ENCODE measurements at places on chromosomes 16 and 17.

DNA sequence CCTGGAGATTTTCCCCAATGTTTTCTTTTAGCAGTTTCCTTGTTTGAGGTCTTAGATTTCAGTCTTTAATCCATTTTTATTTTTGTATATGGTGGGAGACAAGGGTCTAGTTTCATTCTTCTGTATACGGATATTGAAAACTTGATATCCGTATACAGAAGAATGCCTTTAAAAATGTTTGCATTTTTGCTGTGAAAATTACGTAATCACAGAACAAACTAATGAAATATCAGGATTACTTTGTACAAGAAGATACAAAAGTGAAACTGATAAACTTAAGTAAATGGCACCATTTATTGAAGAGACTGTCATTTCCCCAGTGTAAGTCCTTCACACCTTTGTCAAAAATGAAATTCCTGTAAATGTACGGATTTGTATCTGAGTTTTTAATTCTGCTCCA lies 13.3 kb downstream of the CEP112 start:
- H3K27me3 ChIP-seq = no peaks in the 10 kb centered on the region
- no peak overlapping the region for H3K4me3 ChIP-seq
- peaks cover 12% of the 10 kb centered on the region for H3K36me3 ChIP-seq
- H3K27ac ChIP-seq = no peak overlapping the region

DNA sequence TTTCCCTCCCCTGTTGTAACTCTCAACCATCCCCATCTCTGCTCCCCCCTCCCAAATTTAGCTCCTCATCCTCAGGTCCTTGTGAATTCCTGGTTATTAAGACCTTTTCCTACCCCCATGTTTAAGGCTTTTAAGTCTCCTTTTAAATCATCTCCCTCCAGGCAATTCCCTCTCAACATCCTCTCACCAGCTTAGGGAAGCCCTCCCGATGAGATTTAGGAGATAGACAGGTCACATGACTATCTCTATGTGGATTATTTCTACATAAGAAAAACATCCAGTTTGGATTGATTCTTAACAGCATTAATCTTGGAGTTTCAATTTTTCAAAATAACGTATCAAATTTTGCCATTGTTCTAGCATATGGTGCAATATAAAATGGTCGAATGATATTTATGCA lies 12.5 kb upstream of the WSB1 start:
- H3K4me3 ChIP-seq = no peak overlapping the region
- H3K36me3 ChIP-seq = no peaks in the 10 kb centered on the region
- DNase-seq = no peak

DNA sequence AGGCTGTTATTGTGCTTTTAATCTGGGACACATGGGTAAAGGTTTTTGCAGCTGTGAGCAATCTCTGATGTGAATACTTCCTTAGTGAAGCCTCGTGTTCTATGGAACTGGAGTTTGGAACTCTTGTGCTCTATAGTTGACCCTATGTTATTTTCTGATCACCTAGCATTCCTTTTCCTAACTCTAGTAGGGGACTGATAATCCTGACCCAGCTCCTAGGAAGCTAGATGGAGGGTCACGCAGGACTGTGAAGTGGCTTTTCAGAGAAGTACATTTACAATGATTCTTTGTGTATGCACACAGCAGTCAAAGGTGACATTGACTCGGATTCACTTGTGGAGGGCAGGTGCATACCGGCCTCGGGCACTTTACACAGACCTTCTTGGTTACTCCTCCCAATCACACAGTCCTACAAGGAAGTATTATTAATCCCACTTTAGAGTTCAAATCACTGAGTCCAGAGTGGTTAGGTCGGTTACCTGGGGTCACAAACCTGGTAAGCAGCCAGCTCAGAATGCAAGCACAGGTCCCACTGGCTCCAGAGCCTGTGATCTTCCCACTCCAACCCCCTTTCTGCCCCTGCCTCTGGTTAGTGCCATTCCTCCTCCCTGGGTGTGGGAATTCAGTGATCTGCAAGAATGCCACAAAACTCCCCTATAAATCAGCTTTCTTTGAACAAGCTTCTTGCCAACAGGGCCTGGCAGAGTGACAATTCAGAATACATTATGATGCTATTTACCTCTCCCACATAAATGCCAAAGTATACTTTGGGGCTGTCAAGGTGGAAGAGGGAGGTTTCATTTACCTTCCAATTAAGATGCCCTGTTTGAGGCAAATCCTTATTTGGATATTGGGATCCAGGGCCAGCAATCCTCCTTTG lies 7.1 kb downstream of the CHD9NB start:
- H3K4me3 ChIP-seq = no peak overlapping the region
- no peaks in the 10 kb centered on the region for H3K36me3 ChIP-seq
- no peak for DNase-seq
- H3K27me3 ChIP-seq = no peaks in the 10 kb centered on the region
- H3K27ac ChIP-seq = no peak overlapping the region
- peaks cover 44% of the 10 kb centered on the region for H3K4me1 ChIP-seq

- DNase-seq = peak; percentile 94
- no peaks in the 10 kb centered on the region for H3K27me3 ChIP-seq
- H3K27ac ChIP-seq = peak overlapping the region; percentile 84
- H3K36me3 ChIP-seq = no peaks in the 10 kb centered on the region
- peaks cover 42% of the 10 kb centered on the region for H3K4me1 ChIP-seq
These were observed 48.9 kb upstream of the MRPS23 start for GRCh38 chr17:57898487-57899311.

DNA sequence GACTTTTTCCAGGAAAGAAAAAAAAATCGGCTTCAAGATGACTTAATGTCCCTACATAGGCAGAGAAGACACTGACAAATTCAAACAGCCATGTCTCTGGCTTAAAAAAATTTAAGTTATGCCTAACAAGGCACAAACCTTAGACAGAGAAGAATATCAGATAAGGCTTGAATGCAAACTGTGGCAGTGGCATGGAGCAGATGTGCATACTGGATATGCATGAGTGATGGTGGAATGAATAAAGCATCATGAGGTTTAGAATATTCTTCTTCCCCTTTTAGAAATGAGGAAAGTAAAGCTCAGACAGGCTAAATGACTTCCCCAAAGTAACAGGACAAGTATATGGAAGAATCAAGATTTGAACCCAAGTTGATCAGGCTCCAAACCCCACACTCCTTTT lies 23.2 kb upstream of the WSCD1 start:
- no peak for DNase-seq
- H3K36me3 ChIP-seq = no peaks in the 10 kb centered on the region
- no peak overlapping the region for H3K27ac ChIP-seq
- H3K4me3 ChIP-seq = no peak overlapping the region

GRCh38 chr16:84314814-84315213 lies 20.1 kb downstream of the WFDC1 start:
- H3K36me3 ChIP-seq = no peaks in the 10 kb centered on the region
- no peak overlapping the region for H3K27ac ChIP-seq
- H3K4me1 ChIP-seq = no peaks in the 10 kb centered on the region
- no peak overlapping the region for H3K4me3 ChIP-seq
- DNase-seq = no peak
- H3K27me3 ChIP-seq = peaks cover 29% of the 10 kb centered on the region

- DNase-seq = no peak
- no peaks in the 10 kb centered on the region for H3K27me3 ChIP-seq
- H3K4me3 ChIP-seq = no peak overlapping the region
- H3K4me1 ChIP-seq = peaks cover 25% of the 10 kb centered on the region
- no peak overlapping the region for H3K27ac ChIP-seq
These were observed 16.7 kb upstream of the SLC12A3 start for GRCh38 chr16:56848029-56848936.

DNA sequence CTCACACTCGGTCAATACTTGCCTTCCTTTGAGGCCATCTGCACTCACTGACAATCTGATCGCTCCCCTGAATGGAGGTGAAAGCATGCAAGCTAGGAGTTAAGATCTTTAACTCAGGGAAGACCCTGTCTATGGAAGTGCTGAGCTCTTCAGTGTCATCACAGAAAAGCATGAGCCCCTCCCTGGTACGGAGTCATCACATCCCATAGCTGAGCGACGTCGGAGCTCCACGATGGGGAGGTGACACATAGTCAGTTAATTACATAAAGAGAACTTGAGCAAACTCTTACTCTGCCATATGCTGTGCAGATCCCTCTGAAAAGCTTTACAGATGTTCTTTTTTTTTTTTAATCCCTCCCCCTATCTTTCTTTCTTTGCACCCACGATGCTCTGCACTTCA lies 463.2 kb downstream of the WWOX start:
- no peak for DNase-seq
- H3K27ac ChIP-seq = no peak overlapping the region
- H3K4me1 ChIP-seq = no peaks in the 10 kb centered on the region
- H3K4me3 ChIP-seq = no peak overlapping the region
- no peaks in the 10 kb centered on the region for H3K27me3 ChIP-seq

GRCh38 chr17:35879773-35880654 lies at the start of gene CCL5:
Gene CCL5 (minus strand): TSS chr17:35880360.
- H3K27me3 ChIP-seq = no peaks in the 10 kb centered on the region
- no peak within 1 kb of the TSS for H3K27ac ChIP-seq
- H3K4me1 ChIP-seq = no peaks in the 10 kb centered on the region
- DNase-seq = no peak

DNA sequence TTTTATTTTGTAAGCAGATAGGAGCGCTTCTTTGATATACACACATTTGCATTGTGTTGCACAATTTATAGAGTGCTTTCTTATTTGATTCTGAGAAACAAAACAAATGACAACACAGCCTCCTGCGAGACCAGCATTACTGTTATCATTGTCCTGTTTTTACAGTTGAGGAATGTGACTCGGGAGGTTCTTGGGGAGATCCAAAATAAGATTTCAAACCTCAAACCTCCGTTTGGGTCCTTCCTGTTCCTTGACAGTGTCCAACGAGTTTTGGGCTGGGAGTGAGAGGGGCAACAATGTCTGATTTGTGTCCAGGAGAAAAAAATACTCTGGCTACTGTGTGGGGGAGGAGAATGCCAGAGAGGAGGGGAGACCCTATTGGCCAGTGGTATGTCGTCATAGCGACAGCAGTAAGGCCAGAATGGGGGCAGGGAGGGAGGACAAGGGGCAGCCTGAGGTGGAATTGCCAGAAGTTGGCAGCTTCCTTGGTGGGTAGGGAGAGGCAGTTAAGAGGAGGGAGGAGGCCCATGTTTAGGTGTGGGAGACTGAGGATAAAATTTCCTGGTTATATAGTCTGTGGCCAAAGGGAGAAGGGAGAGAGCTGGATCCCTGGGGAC lies 45.5 kb downstream of the TMEM132E start:
- peaks cover 22% of the 10 kb centered on the region for H3K4me1 ChIP-seq
- no peak overlapping the region for H3K27ac ChIP-seq
- peak; percentile 68 for DNase-seq
- peaks cover 28% of the 10 kb centered on the region for H3K27me3 ChIP-seq
- no peaks in the 10 kb centered on the region for H3K36me3 ChIP-seq

DNA sequence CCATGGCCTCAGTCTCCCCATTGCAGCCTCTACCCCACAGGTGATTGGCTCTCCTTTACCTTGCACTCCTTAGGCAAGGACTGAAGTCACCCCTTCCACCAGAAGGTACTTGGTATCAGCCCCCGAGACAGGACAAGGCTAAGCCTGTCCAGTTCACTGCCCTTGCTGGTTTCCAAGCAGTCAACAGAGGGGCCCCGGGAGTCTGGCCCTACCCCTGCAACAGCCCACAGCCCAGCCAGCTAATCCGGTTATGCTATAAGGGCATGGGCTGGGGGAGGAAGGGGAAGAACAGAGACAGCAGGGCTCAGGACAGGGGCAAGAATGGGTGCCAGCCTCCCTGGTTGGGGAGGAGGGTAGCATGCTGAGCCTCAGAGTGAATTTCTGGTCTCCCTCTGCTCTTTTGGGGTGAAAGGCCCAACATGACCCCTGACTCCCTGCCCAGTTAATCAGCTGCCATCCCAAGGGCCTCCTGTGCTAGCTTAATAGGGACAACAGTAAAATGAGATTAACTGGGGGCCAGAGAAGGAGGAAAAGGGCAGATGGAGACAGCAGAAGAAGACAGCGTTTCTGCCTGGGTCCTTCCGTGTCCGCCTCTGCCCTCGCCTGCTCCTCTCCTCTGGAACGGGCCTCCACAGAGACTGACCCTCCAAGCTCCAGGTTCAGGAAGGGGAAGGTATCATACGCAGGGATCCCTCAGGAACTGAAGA lies 10.7 kb downstream of the DLG4 start:
- H3K4me3 ChIP-seq = peak overlapping the region; percentile 30
- H3K27me3 ChIP-seq = no peaks in the 10 kb centered on the region
- peaks cover 60% of the 10 kb centered on the region for H3K4me1 ChIP-seq
- peak; percentile 57 for DNase-seq

DNA sequence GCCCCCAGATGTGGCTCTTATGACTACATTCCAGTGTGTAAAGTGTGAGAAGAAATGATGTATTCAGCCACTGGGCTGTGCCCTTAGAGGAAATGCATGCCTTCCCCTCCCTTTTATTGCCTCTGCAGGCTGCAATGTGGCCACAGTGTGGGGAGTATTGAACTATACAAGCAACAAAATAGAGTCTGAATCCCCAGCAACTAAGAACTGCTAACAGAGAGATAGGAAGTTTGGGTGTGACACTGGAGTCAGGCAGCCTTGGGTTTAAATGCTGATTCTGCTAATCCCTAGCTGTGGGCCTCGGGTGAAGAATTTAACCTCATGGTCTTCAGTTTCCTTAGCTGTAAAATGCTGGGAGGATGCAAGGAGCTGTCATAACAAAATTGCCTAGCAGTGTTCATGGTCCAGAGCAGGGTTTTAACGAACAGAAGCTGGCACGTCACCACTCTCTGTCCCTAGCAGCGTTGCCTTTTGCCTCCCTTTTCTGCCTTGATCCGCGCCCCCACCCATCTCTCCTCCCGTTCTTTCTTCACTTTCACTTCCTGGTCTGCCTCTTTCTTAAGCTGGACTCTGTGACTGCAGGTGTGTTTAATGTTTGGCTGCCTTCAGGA lies 50.3 kb downstream of the KPNA2 start:
- DNase-seq = peak; percentile 16
- H3K36me3 ChIP-seq = no peaks in the 10 kb centered on the region
- no peak overlapping the region for H3K4me3 ChIP-seq
- H3K27ac ChIP-seq = no peak overlapping the region
- H3K27me3 ChIP-seq = no peaks in the 10 kb centered on the region

GRCh38 chr16:12436201-12436657 lies 367.5 kb downstream of the CPPED1 start:
- H3K27me3 ChIP-seq = peaks cover 31% of the 10 kb centered on the region
- peak; percentile 75 for DNase-seq
- no peaks in the 10 kb centered on the region for H3K36me3 ChIP-seq

DNA sequence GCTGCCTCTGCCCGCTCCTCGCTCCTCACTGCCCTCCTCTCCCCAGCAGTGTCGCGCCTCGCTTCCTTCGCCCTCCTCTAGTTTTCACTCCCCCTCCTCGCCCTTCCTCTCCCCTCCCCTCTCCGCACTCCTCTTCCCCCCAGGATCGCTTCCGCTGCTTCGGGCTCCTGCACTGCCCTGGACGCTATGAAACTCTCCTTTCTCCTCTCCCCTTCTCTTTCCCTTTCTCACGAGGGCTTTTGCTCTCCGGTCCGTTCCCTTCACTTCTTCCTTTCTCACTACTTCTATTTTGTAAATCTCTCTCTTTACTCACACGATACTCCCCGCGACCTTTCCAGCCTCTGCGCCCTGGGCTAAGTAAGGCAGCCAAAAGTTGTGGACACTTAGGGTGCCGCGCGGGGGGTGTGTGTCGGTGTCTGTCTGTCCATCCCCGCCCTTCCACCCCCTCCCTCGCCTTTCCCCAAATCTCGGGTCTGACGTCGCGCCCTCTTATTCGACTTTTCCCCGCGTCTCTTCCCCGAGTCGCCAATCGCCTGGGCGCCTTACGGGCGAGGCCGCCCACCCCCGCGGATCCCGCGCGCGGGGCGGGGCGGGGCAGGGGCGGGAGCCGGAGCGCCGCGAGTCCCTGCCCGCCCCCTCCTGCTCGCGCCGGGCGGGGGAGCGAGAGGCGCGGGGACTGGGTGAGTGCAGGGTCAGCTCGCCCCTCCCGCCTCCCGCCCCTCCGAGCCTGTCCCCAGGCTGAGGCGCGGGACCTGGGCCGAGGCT lies at the start of gene IRX3:
TSS of gene IRX3 (minus strand) at position 422 of the 765 bp plus-strand sequence. CDS start 737 bp downstream, outside the sequence.
- H3K27ac ChIP-seq = peak within 1 kb of the TSS; percentile 53
- peaks cover 51% of the 10 kb centered on the region for H3K4me1 ChIP-seq
- H3K36me3 ChIP-seq = no peaks in the 10 kb centered on the region
- H3K27me3 ChIP-seq = peaks cover 89% of the 10 kb centered on the region
- DNase-seq = peak; percentile 92

Measured in neural progenitor cell (in vitro differentiated cells).